Inflammatory macrophage (primary cell): ENCODE measurements at places on chromosomes 16 and 17.

DNA sequence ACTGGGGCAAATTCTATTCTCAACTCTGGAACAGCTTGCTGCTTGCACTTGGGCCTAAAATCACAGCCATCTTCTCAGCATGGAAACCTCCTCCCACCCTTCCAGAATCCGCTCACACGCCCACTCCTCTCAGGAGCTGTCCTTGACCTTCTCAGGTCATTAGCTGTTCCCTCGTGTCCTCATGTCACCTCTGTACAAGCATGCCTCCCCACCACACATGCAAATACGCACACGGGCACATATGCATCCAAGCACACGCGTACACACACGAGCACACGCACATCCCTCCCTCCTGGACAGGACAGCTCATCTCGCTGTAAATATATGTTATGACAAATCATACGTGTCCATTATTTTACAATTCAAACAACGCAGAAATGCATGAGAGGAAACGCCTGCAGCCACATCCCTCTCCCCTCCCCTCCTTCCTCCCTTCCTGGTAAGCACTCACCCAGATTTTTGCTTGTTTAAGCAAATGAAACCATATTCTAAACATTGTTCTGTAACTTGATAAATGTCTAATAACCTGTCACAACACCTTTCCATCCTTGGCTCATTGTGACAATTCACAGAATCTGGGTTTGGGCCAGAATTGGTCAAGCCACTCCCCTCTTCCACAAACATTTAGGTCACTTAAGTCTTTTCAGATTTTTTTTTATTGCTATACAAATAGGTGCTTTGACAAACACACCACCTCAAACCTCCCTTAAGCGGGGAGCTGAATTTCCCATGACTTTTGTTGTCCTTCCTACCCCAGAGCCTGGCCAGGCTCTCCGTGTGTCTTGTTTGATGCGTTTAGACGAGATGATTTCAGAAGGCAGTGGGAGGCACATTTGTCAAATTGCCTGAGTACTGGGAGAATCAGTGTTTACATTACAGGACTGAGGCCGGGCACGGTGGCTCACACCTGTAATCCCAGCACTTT is 41.7 kb downstream of the DNAH17 start:
- no peak for DNase-seq

- DNase-seq, result peak; percentile 26
These were observed 70.5 kb downstream of the MARF1 start for GRCh38 chr16:15572329-15573001.

DNA sequence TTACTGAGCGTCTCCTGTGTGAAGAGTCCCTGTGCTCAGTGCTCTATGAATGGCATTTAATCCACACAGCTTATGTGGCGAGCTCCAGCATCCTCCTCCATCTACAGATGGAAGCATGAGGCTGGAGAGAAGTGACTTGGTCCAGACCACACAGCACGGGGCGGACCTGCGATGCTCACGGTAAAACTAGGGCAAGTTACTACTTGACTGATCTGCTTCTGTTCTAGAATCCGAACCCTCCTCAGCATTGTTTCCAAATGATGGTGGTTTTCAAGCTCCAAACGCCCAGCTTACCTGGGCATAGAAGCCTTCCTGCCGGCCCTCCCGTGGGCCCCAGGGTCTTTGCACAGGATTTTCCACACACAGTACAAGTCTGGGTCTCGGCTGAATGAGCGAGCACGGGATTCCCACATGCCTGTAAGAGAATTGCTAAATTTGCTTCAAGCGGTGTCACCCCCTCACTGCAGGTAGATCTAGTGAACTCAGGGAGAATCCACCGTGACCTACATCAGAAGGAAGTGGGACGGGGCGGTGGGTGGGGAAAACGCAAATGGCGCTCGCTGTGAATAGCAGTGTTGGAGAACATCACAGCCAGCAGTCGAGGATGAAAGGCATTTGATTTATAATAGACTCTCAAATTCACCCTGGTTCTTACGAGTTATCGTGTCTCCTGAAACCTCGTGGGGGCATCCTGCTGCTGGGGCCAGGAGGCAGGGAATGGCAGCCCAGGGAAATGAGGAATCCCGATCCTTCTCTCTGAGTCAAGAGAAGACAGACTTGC is 101.1 kb downstream of the CMIP start:
- no peak for DNase-seq

- peak; percentile 46 for DNase-seq
These were observed 18.7 kb downstream of the DCUN1D3 start for GRCh38 chr16:20881503-20881878.

GRCh38 chr17:76004750-76005262 is 4.2 kb downstream of the CDK3 start:
- DNase-seq, result no peak
